ENCODE measurements at places on chromosomes 3 and 15.

DNA sequence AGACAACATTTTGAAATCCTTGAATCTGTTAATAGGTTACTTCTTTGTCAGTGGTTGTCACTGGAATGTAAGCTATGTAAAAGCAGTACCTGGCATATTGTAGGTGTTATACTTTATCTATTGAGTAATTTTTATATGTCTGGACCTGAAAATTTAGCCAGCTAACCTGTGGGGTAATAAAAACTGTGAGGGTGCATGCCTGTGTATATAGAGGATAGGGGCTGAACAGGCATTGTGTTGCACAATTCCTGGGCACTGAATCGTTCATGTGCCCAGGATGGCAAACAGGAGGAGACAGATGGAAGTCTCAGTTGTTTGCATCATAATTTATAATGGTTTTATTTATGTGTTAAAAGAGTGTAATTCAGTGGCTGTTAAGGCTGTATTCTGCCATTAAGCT lies 67.1 kb downstream of the ARMC8 start:
- no peak for DNase-seq

- no peak for DNase-seq
Measured at GRCh38 chr3:31025541-31025940, 131.1 kb upstream of the GADL1 start.

DNA sequence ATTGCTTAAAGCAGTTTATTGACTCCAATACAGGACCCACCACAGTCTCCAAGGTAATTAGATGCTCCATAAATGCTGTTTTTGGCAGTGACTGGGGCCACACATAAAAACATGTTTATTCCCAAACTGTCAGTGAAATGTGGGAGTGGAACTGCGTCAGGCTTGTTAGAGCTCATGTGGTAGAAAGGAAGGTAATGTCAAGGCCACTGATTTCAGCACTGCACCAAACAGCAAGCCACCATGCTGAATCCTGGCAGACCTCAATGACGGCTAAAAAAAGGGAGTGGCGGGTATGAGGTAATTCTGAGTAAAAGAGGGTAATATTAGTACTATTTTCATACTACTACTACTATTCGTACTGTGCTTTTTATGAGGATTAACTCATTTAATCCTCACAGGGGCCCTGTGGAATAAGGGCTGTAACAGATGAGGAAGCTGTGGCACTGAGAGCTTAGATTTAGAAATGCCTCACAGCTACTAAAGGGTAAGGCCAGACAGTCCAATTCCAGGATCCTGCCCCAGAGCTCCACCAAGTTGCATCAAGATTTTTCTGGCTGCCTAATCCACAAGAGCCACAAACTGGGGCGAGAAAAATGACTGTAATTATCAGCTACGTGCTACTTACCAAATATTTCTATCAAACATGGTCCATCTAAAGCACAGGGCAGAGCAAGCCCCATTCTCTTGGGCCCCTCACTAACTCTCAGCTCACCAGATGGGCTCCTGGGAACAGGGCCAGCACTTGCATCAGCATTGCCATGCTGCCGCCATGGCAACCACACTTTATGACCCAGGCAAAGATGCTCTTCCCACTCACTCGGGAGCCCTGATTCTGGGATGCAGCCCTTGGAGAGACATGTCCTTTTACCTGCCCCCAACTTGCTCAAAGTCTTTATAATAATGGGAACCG lies 83.6 kb upstream of the SPATA12 start:
- no peak for DNase-seq

DNA sequence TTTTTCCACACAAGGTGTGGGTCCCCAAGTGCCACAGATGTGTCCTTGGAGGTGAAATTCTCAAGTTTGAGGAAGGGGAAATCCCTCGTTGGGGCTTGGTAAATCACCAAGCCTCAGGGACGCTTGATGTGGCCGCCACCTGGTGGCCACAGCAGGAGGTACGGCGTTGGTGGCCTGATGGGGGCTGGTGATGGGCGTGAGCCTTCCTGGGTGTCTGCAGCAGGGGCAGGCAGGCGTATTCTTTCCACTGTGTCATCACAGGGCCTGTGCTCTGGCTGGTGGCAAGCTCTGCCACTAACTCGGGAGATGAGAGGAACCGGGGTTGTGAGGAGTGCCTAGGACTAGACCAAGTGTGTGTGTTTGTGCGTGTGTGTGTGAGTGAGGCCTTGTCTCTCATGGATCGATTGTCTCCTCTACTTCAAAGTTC lies 4.2 kb downstream of the ACOX2 start:
- peak; percentile 88 for DNase-seq

GRCh38 chr3:129619726-129620162 lies 13.3 kb upstream of the PLXND1 start:
- no peak for DNase-seq

DNA sequence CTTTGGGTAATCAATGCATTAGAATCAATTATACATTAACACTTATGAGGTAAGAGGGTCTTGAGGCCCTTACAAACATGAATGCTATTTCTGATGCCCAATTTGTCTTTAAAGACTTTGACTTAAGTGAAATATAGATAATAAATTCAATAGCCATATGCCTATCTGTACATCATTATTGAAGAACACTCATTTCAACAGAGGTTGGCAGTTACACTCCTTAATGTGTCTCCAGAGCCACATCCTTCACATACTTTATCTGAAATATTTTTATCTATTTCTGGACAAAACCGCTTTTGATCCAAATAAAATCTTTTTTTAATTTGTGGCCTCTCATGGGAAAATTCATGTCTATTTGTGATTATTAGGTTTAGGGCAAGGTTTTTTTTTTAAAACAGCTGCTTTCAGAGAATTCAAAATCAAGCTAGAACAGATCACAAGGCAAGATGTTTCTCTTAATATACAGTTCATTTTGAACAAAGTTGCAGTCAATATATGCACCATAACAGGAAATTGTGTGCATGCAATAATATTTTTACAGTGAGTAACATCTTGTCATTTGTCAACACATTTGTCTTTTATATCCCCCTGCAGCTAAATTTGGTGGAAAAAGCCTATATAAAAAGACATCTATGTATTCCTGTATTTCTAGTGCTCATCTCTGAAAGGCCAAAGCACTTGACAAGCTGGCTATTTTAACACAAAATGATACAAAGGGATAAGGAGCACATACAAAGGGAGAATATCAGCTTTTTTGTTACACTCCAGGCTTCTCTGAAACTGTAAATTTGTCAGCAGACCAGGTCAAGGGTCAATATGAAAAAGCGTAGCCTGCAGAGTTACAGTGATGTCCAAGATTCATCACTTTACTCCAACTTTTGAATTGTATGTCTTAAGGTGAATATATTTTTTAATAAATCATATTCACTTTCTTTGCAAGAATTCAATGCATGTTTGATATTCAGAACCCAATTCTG lies 146.2 kb upstream of the DPH6 start:
- DNase-seq, result no peak

DNA sequence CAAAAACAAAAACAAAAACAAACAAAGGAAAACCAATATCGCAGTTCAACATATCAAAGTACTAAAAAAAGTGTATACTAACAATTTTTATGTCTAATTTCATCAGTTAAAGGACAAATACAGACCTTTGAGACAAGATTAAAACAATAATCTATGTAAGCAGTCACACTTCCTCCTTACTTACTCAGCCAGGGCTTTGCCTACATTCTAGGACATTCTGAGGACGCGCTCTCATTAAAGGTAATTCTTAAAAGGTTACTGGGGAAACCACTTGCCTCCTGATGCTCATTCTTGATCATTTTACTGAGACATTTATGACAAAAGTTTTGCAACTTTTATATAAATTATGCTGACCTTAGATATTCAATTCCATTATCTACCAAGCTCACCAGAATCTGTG lies 93.4 kb downstream of the CBLB start:
- no peak for DNase-seq

GRCh38 chr3:133965906-133966305 lies 63.8 kb downstream of the SLCO2A1 start:
- no peak for DNase-seq

DNA sequence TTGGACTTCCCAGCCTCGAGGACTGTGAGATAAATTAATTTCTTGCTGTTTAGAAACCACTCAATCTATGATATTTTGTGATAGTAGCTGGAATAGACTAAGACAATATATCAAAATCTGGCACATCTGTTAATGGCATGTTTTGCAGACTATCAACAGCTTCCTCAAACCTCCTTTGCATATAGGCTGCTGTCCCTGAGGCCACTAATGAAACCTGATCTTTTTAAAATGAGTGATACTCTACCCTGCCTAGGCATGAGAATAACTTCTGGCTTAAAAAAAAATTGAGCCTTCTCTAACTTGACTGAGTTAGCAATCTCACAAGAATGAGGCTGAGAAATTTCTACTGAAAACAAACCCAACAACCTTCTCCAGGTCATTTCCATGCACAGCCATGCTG lies 176.0 kb upstream of the CRBN start:
- DNase-seq, result no peak

- DNase-seq, result no peak
Measured at GRCh38 chr15:87155771-87156170, 1076.1 kb downstream of the AGBL1 start.

- DNase-seq, result no peak
Measured at GRCh38 chr3:182524711-182525401, 268.4 kb upstream of the ATP11B start.

DNA sequence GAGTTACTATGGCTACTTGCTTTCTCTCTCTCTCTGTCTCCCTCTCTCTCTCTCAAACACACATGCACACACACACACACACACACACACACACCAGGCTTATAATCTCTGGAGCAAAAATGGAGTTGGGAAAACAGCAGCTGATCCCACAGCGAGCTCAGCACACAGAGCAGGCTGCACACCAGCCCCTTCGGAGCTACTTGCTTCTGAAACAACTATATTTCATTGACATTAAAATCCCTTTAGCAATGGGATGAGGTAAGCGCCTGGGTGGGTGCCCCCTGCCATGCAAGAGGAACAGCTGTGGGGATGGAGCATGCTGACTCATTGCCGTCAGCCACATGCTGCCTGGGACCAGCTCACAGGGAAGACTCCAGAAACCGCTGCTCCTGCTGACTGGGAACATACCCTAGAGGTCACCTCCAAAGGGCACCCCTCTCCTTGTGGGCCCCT lies 45.7 kb downstream of the B3GNT5 start:
- DNase-seq, result peak; percentile 80

DNA sequence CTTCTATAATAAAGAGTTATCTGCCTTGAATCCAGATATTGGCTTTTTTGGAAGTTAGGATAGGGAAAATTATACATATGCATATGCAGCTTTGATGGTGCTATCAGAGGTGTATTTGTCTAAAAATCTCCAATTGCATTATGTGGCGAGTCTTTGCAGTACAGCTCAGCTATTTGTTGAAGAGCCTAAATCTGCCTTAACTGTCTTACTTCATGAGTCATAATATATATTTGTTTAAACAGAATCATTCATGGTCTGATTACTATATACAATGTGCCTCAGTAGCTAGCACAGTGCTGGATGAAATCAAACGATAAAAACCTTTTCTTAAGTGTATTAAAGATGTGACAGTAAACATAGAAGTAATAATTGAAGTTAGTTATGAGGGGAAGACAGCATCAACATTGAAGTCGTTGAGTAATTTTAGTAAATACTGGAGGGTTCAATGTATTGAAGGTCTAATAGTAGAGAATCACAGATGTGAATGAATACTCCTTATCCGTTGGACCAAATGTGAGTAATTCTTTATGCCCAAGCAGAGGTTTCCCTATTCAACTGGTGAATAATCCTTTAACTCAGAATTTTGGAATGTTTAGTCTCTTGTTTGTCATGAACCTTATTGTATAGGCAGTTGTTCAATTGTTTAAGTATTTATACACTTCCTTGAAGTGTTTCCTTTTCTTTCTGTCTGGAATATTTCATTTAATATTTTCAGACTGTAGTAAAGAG lies 74.8 kb upstream of the NAALADL2 start:
- DNase-seq, result no peak

DNA sequence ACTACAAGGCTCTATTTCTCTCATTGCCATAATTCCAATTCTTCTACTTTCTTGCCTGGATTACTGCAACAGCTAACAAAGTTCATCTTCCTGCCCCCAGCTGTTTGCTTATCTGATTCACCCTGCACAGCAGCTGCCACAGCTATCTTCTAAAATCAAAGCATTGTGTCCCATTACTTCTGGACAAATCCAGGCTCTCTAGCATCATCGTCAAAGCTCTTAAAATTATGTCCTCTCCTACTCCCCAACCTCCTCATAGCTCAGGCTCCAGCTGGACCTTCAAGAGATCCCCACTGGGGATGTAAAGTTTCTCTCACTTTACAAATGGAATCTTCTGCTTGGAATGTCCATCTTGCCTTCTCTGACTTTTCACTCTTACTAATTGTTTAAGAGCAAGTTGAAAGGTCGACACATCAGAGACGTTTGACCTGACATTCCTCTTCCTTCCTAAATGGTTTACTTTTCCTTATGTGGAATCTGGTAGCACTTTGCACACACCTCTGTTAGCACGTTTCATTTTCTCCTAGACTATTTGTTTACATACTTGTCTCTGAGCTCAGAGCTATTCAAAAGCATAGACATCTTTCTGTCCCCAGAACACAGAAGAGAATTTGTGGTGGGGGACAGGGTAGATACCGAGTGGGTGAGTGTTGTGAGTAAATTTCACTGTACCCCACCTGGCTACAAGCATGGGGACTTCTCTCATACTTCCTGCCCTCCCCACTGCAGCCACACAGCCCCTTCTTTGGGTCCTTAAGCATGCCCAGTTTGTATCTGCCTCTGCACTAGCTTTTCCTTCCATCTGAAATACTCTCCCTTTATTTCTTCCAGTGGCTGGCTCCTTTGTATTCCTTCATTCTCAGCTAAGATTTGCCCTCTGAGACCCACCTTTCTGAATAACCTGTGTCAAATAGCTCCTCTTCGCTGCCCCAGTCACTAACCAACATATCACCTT lies 77.9 kb downstream of the SERPINI1 start:
- no peak for DNase-seq

DNA sequence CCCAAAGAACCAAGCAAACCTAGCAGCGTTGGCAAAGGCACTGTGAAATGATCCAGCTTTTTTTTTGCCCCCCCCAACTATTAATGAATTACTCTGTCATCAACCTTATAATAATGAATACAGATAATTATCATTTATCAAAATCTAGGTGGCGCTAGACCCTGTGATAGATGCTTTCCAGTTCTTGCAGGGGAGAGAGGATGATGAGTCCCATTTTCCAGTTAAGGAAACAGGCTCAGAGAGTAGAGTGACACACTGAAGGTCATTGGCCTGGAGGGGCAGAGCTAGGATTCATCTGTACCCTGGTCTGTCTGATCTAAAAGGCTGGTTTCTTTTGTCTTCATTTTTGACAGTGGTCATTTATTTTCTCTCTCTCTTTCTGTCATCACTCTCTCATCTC lies 5.0 kb downstream of the ACOX2 start:
- no peak for DNase-seq

DNA sequence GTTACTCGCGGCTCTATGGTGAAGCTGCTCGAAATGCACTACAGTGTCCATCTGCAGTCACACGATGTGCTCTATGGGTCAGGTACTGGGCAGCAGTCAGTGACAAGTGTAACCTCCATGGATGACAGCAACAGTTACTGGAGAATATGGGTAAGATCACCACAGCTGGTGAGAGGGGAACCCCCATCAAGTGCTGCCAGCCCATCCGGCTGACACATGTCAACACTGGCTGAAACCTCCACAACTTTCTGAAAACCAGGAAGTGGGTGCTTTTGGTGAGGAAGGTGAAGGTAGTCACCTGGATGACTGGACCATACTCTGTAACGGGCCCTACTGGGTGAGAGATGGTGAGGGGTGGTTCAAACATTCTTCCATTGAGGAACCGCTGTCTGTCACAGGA lies 87.4 kb upstream of the C15orf39 start:
- DNase-seq, result no peak
